ENCODE measurements at places on chromosomes 13 and 19. TPM values are rescaled to one million over a fixed set of nuclear protein-coding genes. Genes with fewer than 3 reads are reported as not detected.
A peak's percentile ranks its signal among the peaks of the same experiment; 100 is the strongest.

DNA sequence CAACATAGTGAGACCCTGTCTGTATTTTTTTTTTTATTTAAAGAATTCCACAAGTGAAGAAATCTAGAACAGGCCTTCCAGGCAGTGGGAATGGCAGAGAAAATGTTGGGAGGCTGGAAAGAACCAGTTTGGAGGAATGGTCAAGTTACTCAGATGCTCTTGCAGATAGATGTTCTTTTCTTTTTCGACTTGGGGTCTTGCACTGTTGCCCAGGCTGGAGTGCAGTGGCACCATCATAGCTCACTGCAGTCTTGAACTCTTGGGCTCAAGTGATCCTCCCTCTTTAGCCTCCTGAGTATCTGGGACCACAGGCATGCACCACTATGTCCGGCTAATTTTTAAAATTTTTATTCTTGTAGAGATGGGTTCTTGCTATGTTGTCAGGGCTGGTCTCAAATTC is 662 bp downstream of the C5AR1 start:
- no peak for DNase-seq

DNA sequence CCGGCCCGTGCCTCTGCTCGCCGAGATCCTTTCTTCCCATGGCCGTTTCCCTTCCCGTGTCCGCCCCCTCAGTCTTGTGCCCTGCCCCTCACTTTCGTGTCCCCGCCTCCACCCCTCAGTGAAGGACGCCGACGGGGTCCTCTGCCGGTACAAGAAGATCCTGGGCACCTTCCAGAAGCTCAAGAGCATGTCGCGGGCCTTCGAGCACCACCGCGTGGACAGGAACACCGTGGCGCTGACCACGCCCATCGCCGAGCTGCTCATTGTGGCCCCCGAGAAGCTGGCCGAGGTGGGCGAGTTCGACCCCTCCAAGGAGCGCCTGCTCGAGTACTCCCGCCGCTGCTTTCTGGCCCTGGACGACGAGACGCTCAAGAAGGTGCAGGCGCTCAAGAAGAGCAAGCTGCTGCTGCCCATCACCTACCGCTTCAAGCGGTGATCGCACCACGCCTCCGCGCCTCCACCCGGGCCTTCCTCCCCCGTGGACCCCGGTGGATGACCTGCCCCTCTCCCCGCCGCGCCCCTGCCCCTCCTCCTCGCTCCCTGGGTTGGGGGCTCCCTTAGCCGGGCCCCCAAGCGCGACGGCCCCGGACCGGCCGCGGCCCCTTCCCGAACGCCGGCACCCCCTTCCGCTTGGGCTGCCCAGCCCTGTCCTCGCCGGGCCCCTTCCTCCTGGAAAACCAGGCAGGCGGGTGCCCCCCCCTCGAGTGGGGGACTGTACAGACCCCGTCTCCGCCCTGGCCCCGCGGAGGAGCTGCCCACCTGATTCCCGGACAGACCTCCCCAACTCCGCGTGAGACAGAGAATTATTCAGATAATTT is 2.3 kb upstream of the U2AF2 start:
- DNase-seq = no peak

The ZNF729 gene
- total RNA-seq = not detected

The SIGLEC6 gene
- total RNA-seq = not detected

DNA sequence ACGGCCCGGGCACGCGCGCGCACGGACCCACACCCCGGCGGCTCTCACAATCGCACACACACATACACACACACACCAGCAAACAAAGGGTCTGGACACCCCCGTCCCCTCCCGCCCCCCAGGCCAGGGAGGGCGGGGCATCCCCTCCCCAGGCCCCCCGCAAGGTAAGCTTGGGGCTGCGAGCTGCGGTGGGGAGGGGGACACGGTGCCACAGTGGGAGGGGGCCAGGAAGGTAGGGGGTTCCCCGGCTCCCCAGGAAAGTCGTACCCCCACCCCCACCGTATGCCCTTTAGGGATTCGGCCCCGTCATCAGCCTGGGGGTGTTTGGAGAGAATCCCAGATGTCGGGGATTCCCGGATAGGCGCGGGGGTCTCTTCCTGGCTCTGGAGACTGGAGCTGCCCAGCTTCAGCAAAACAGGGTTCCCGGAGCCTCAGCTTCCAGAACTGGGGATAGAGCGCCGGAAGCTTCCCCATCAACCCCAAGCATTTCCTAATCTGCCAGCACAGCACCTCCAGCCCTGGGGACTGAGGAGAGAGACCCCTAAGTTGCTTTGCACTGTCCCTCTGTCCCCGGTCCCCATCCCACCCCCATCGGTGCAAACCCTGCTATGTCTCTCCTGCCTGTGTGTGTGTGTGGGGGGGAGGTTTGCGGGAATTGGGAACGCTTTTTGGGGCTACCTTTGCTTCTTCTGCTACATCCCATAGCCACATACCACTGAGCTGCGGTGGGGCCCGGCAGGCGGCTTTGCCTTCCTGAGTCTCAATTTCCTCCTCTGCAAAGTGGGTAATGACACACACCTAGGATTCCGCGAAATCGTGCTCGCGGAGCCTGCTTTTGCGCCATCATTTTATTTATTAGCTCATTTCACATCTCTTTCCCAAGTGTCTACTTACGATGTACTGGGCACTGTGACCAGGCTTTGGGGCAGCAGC is 1.8 kb upstream of the CDC37 start:
- peak; percentile 71 for DNase-seq

GRCh38 chr13:84896128-84896527 is 903.1 kb downstream of the SLITRK6 start:
- peak; percentile 11 for DNase-seq
